ENCODE measurements at places on chromosomes 5 and 9.

DNA sequence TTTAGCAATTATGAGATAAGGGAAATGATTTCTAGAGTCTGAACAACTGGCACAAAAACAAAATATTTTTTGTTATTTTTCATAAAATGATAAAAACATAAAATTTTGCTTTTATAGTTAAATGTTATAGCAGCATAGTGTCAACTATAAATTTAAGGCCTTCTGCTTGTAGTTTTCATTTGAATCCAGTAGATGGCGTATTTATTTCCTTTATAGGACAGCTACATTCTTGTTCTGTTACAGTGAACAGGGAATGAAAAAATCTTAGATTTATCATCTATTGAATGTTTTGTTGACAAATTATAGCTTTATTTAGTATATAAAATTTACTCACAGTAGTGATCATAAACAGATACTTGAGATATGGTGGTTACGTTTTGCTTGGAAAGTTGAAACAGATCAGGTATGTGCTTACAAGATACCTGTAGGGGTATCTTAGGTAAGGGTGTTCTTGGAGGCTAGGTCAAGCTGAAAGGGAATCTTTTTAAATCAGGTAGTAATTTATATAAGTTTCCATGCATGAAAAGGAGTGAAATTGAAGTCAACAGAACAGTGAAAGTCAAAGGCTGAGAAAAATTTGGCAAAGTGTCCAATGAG lies 239.3 kb upstream of the GRIN3A start:
- DNase-seq, result no peak

DNA sequence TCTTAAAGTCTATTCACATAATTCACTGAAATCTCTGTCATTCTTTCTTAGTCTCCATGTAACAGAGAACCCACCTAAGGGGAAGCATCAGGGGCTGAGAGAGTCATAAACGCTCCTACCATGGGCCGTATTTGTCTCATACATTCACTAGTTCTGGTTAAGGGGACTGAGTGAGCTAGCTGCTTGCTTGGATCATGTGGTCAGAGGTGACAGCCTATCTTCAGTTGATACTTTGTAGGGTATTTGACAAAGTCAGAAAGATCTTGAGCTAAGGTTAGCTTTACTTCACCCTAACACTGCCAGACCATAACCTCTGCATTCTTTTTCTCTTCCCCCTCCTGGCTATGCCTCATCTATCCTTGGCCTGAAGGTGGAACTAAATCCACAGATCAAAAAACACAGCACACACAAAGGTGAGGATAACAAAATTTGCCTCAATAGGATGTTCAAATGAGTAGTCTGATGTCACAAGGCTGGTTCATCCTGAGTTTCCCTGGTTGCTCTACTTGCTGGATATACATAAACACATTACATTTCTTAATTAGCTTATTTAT lies 66.5 kb downstream of the MARCHF3 start:
- DNase-seq, result no peak

GRCh38 chr5:102792705-102793104 lies 37.6 kb downstream of the PAM start:
- no peak for DNase-seq

- DNase-seq, result peak; percentile 82
Observed at GRCh38 chr5:141512390-141512910, 23.6 kb downstream of the PCDHGC5 start.

- no peak for DNase-seq
Observed at GRCh38 chr9:105975886-105976645, 281.7 kb downstream of the TMEM38B start.

GRCh38 chr9:69645488-69645887 lies 26.7 kb downstream of the APBA1 start:
- DNase-seq, result no peak

DNA sequence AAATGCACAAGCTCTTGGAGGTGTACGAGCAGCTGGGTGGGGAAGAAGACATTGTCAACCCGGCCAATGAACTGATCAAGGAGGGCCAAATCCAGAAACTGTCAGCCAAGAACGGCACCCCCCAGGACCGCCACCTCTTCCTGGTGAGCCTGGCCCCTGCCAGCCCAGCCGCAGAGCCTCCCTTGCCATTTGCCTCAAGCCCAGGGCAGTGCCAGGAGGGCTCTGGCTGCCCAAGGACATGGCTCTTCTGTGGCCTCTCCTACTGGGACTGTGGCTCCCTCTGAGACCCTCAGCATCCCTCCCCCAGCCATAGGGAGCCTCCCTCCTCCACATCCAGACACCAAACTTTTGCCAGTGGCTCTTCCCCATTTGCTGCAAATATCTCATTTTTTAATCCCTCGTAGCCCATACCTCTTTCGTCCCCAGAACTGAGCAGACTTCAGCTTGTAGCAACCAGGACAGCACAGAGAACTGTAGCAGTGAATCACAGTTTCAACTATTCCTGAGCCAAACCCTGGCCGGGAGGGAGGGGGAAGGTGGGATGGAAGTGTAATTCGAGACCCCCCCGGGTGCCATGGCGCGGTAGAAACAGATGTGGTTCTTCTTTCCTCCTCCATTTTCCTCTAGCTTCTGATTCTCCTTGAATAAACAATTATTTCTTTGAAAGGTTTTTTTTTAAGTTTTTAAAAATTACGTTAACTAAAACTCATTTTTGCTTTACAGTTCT lies 44.5 kb upstream of the SUSD3 start:
- no peak for DNase-seq

GRCh38 chr9:83070261-83070660 lies 7.3 kb upstream of the RASEF start:
- DNase-seq, result no peak
